Fibroblast of the aortic adventitia (primary cell): ENCODE measurements at places on chromosomes 3 and 15. TPM values are rescaled to one million over a fixed set of nuclear protein-coding genes. Genes with fewer than 3 reads are reported as not detected.

Gene IGSF11
- not detected in 2 replicates for total RNA-seq

Gene COL6A5
- total RNA-seq: under 0.01 TPM in 1 of 2 replicates, not detected in the other

GRCh38 chr3:30098243-30098642 is 508.2 kb upstream of the TGFBR2 start:
- peak; percentile 27 for DNase-seq

Gene ZCWPW2
- total RNA-seq: 1.2 and 1.7 TPM in 2 replicates

Gene GOLGA8J
- not detected in 2 replicates for total RNA-seq

GRCh38 chr15:89912145-89912673 is 543 bp downstream of the ARPIN start:
- peak; percentile 27 for DNase-seq
